ENCODE measurements at places on chromosomes 7 and 10.

DNA sequence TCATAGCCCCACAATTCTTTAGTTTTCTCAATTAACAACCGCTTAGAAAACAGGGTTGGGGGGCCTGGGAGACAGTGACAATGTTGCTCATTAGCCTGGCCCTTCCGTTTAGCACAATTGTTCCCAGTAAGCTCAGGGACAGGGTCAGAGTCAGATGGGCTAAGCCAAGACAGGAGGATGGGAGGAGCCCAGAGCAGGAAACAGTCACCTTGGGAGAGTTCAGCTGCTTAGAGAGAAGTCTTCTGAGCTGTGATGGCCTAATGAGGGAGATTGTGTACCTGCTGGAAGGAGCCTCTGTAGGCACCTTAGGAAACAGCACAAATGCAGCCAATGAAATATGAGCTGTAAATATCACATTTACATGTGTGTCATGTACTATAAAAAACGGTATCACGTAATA is 35.9 kb downstream of the SVOPL start:
- DNase-seq: no peak

DNA sequence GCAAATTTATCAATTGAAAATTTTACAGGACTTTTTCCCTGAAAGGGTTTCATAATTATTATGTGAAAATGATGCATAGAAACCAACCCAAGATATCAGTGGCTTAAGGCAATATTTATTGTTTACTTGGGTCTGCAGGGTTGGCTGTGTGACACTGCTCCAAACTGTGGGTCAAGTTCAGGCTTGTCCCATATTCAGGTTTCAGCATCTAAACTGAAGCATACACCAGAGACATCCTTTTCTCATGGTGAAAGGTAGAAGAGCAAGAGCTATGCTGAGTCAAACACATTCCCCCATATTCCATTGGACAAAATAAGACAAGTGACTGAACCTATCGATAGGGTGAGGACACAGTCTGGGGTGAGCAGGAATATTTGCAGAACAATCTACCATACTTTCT is 110.9 kb downstream of the MAPK8 start:
- DNase-seq: no peak

GRCh38 chr7:8015746-8016120 is 47.1 kb downstream of the GLCCI1 start:
- no peak for DNase-seq

DNA sequence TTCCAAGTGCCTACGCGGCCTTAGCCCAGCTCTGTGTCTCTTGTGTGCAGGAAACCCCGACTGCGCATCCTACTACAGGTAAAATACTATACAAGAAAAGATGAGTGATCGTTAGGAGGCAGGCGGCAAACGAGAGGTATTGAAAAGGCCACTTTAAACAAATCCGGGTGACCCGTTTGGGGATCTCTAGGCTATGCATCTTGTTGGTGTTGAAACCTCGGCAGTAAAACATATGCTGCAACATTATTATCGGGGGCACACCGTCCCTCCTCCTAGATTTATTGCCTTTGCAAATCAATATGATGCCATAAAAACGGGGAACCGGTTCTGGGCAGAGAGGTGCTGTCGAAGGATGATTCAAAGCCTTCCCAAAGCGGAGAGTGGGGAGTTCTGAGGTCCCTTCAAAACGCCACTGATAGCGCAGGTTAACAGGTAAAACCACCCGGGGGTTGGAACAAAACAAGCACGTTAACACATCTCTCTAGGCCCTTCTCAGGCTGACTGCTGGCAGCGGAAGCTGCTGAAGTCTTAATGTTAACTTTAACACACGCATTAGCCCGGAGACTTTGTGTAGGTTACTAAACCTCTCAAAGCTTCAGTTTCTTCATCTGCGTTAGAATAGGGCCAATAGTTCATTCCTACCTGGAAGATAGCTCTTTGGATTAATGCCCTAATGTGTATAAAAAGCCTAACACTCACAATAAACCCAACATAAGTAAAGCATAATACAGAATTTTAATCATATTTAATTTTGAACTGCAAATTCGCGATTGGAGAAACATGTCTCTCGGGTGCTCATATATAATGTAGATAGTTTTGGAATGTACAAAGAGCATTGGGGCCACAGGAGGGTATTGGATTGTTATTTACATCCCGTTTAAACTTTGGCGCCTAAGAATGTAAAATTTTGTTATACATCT is 2.6 kb upstream of the TBX20 start:
- no peak for DNase-seq
